Ammon's horn (tissue), 1 donor: ENCODE measurements at places on chromosomes 6 and 20.

DNA sequence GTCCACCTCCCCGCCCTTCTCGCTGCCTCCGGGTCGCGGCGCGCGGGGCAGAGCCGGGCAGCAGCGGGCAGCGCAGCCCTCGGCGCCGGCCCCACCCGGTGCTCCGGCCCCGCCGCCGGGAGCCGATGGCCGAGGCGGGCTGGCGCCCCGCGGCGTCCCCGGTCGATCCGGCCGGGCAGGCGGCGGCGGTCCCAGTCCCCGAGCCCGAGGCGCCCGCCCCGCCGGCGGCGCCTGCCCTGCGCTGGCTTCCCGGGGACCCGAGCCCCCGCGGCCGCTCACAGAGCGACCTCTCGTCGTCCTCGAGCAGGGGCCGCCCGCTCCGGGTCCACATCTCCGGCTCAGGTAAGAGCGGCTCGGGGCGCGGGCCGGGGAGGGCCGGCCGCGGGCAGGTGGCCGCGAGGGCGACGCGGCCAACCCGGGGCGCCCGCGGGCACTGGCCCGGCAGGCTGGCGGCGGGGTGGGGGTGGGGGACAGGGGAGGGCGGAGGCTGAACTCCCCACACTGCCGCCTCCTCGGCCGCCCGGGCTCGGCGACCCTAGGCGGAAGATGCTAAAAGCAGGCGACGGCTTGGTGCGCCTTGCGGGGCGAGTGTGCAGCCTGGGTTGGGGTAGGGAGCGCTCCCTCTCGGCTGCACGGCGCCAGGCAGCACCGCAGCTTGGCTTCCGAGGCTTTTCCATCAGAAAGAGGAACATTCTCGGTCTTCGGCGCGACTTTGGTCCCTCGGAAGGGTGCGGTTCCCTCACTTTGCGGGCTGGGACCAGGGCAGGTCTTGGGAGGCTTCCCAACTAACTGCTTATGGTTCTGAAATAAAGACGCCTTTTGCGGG, 25.6 kb upstream of the FUCA2 start:
- peak; percentile 69 for DNase-seq

DNA sequence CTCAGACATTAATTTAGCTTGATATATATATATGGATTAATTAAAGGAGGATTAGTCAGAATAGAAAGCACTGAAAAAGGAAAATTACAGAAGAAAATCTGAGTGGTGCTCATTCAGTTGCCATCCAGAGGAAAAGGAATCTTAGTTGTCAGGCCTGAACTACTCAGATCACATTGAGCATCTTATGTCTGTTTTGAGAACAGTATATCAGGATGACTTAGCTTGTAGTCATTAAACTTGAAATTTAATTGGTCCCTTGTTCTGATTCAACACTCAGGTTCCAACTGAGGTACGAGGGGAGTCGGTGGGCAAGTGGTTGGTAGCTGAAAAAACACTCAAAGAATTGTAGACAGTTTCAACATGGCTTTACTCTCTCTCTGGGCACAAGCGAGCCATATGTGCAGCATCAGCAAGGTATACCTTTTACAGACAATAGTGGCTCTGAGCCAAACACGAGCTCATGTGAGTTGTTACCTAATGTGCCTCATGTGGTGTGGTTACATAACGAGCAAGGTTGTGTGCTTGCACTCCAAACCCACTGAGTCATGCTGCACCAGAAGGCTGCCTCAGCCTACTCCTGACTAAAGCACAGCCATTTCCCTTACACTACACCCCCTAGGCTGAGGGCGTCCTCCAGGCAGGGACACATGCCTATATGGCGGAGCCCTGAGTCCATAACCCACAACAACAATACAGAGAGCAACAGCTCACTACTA, 73.0 kb upstream of the HMGN3 start:
- no peak for DNase-seq

- no peak for DNase-seq
These were observed 319.1 kb upstream of the NT5E start for GRCh38 chr6:85130743-85131142.

DNA sequence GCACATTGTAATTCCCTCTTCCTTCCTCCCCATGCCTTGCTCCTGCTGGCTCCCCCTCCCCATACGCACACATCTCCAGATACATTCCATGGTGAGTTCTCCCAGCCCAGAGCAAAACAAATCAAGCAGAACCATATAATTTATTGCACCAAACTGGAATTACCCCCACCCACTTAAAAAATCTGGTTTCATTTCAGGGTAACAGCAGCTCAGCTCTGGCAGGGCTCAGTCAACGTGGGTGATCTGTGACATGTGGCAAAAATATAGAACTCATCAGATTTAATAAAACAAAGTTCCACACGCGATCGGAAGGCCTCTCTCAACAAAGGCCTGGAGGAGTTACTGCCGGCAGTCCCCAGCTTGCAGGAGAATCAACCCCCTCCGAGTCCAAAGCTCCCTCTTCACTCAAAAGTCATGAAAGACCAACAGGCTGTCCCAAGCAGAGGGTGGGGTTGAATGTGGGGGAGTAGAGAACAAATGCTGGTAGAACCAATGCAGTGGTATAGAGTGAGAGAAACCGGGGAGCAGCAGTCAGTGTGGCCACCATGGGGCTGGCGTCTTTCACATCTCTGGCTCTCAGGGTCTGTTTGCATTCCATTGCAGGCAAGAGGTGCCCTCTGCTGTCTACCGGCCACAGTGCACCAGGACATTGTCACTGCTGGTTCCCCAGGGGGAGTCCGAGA, 323.3 kb upstream of the NT5E start:
- peak; percentile 57 for DNase-seq

GRCh38 chr6:89602166-89602565, 36.4 kb downstream of the LYRM2 start:
- no peak for DNase-seq

- no peak for DNase-seq
These were observed 135.1 kb downstream of the OR2B2 start for GRCh38 chr6:27777126-27777525.
